ENCODE measurements at places on chromosomes 3 and 15. TPM values are rescaled to one million over a fixed set of nuclear protein-coding genes. Genes with fewer than 3 reads are reported as not detected.

Gene CHRNB4
- total RNA-seq = not detected

GRCh38 chr3:44248152-44248551 is 6.5 kb downstream of the TOPAZ1 start:
- DNase-seq = no peak

Gene NEK10
- total RNA-seq = 0.67 TPM

Gene ADAMTS7
- total RNA-seq = 1.8 TPM

Gene ALDH1A3
- total RNA-seq = 3.8 TPM

Gene PYGO1
- 0.30 TPM for total RNA-seq

GRCh38 chr3:128544190-128544589 is 51.2 kb upstream of the GATA2 start:
- no peak for DNase-seq

All from colonic mucosa (tissue), 4 donors.